ENCODE measurements at places on chromosomes 1 and 21.

DNA sequence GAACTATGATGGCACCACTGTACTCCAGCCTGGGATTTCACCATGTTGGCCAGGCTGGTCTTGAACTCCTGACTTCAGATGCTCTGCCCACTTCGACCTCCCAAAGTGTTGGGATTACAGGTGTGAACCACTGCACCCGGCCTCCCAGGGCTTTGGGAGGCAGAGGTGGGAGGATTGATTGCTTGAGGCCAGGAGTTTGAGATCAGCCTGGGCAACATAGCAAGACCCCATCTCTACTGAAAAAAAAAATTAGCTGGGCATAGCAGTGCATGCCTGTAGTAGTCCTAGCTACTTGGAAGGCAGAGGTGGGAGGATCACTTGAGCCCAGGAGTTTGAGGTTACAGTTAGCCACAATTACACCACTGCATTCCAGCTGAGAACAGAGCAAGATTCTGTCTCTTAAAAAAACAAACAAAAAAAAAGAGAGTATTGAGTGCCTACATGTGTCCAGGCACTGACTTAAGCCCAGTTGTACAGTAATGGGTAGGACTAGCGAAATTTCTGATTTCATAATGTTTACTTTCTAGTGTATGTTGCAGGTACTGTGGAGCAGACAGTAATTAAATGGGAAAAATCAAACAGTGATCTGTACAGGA lies 4.2 kb downstream of the MANEAL start:
- no peak for DNase-seq

DNA sequence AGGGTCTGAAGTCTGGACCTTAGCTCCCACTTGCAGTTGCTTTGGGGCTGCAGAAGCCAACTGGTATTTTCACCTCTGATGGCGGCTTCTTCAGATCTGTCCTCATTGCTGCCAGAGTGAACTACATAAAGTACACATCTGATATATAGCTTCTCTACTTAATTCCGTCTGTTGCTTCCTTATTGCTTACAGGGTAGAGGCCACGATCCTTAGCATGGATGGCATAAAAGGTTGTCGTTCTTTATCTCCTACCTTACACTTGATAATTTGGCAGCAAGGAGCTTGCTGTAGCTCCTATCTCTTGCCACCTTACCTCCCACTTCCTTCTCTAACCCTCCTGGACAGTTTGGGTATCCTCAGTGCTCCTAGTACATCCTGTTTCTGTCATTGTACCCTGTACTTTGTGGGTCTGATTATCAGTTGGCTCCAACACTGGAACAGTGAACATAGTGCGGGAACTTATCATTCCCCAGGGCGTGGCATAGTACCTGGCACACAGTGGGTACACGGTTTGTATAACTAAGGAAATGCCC lies 30.9 kb upstream of the NBL1 start:
- DNase-seq, result no peak

DNA sequence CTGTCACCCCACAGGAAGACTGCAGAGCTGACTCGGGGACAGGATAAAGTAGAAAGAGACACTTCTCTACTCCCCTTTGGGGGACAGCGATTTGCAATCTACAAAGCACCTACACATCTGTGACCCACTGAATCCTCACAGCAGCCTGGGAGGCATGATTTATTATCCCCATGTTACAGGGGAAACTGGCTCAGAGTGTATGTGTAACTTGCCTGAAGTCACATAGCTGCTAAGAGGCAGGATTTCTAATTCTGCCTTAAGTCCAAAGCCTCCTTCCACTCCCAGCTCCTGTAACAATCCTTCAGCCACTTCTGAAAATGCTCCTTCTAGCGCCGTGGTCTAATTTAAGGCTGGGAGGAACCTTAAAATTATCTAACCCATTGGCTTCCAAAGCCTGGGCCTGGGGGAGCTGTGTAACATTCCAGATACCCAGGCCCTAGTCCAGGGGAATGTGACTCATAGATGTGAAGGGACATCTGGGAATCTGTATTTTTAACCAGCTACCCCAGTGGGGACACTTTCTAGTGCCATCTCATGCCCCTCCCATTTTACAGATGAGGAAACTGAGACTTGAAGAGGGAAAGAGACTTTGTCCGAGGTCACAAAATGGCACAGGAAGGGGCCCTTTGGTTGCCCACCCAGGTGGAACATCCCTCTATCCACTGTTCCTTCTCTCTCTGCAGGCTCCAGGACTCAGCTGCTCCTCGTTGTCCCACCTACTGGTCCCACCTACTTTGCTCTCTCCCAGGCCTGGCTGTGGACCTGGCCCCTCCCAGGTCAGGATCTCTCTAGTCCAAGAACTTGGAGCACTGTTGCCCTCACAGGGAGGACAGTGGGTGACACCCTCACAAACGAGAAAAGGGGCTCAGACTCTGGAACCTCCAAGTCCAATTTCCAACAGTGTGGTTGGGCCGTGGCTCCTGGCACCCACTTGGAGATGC lies 48.9 kb downstream of the AHDC1 start:
- DNase-seq, result no peak

GRCh38 chr1:218863987-218864386 lies 309.7 kb upstream of the LYPLAL1 start:
- DNase-seq, result no peak

DNA sequence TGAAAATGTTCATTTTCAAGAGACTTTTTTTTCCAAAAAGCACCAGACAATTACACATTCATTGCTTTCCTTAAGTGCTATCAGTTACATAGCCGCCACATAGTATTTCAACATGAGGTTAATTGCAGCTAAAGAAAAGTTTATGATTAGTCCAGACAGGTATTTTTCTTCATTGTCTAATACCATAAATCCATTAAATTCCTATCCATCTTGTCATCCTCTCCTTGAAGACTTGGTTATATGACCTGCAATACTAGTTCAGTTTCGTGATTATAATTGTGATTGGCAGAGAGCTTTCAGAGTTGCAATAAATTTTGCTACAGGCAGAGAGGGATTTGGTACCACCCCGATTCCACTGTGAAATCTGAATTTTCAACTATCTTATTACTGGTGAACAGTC lies 437.7 kb downstream of the GPATCH2 start:
- DNase-seq, result no peak

- no peak for DNase-seq
These were observed 67.9 kb upstream of the DMRTA2 start for GRCh38 chr1:50491142-50491541.

- DNase-seq, result peak; percentile 73
These were observed 18.1 kb upstream of the SLC44A3 start for GRCh38 chr1:94801919-94802546.

DNA sequence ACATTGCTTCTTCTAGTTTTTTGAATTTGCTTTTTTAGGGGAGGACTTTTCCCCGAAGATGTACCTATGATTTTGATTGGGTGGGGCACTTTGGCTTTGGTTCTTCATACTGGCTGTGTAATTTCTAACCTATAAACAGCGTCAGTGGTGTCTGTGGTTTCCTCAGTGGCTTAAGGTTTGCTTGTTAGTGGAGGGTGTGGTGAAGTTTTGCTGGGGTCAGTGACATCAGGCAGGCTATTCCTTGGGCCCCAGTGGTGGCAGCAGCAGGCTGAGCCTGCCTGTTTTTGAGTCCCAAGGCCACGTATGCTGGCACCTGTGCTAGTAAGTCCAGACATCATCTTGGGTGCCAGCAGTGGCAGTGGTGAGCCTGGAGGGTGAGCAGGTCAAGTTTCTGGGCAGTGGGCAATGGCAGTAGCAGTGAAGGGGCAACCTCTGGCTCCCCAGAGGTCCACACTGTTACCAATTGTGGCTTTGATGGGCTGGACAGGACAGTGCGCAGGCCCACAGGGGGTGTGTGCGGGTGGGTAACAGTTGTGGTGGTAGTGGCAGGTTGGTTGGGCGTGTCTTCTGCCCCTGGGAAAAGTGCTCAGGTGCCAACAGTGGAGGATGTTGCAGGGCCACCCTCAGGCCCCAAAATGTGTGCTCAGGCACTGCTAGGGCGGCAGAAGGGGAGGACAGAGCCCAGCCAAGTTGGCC lies 54.9 kb upstream of the B3GALT2 start:
- no peak for DNase-seq

GRCh38 chr1:42454403-42454802 lies 1.4 kb downstream of the ZMYND12 start:
- no peak for DNase-seq

DNA sequence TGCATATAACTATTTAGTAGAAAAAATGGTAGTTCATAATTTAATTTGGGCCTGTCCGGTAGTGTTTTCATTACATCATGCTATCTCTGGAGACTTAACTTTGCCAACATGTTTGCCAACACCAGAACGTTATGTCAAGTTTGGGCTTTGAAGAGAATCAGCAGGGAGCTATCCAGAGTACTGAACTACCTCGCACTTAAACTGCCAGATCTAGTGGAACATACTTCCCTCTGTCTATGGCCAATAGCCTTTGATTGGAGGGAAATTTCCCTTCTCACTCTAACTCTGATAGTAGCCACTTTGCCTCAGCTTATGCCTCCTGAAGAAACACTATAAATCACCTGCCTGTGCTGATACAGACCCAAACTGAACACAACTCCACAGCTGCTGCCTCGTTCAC lies 10.0 kb downstream of the LRRC53 start:
- DNase-seq, result no peak

DNA sequence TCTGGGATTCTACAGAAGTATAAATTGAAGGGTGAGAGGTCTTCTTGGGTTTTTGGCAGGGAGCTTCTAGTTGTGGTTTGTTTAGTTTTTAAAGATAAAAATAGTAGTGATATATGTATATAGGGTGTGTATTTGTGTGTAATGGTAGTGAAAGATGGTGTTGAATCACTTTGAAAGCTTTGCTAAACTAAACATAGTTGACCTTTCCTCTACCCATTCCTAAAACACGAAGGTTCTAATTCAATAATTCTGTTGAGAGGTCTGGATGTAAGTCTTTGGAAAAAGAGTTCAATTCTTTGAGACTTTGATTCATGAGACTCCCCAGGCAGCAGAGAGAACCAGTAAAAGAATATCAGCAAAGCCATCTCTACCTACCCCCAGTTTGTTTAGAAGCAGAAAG lies 247.9 kb upstream of the DUSP10 start:
- DNase-seq, result no peak

DNA sequence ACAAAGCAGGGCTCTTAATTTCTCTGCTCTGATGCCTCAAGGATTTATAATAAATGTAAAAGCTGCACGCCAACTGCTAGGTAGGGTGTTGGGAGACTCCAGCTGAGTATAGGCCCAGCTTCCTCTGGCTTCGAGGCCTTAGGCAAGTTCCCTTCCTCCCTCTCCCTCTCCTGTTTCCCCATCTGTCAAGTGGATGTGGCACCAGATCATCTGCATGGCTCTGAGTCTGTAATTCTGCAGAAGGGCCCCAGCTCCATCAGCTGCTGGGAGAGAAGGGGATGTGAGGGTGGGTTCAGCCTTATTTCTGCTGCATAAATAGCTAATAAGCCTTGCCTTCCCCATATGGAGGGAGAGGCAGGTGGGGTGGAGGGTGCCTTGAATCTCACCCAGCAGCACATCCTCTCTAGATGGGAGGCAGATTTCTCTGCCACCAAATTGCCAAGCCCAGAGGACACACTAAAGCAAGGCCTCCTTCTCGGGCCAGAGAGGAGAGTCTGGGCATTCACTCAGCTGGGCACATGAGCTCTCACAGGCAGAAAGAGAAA lies 3.8 kb downstream of the TRIM62 start:
- no peak for DNase-seq

GRCh38 chr1:10975567-10976326 lies 36.7 kb upstream of the TARDBP start:
- DNase-seq, result no peak

- no peak for DNase-seq
These were observed 45.8 kb downstream of the GDAP2 start for GRCh38 chr1:117883616-117884015.

DNA sequence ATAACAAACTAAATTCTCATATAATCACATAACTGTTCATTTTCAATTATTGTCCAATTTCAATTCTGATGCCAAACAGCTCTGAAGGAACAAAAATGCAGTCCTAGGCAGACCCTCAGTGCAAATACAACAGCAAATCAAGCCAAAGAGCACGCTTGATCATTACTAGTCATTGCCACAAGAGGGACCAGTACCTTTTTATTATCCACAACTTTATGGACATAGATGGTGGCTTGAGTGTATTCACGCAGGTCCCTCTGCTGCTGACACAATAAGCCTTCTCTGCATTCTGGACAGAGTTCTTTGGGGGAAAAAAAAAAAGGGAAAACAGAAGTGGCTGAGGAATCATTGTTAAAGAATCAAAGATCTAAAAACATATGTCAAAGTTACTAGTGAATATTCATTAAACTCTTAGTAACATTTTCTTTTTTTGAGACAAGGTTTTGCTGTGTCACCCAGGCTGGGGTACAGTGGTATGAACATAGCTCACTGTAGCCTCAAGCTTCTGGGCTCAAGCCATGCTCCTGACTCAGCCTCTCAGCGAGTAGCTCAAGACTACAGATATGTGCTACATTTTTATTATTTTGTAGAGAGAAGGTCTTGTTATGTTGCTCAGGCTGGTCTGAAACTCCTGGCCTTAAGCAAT lies 34.3 kb upstream of the RAP1GAP start:
- DNase-seq, result peak; percentile 29

DNA sequence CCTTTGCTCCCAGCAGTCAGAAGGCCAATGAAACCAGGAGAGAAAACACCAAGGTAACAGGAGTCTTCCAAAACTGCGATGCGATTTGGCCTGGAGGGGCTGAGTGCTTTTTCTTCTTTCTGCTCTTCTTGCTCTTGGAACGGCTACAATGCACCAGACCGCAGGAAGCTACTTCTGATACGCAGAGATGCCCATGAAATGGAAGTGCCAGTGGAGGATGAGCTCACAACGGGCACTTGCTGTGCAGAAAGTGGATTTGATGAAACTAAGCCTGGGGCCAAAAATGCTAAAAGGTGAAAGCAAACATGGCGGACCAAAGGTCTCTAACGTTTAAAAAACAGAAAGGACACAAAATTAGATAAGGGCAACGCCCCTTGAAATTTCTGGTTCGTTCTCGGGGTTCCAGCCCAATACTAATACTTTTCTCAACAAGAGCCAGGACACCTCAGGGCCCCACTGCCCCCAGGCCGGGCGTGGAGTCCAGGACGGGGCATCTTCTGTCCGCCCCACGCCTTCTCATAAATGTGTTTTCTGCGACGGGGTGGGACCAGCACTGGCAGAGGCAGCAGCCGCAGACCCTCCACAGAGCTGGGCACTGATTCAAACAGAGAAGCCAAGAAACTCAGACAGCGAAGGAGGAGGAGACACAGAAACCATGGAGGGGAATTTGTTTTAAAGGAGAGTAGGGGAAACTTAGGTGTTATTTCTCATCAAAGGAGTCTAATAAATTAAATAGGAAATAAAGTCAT lies 101.3 kb downstream of the CRYAA start:
- no peak for DNase-seq

GRCh38 chr1:245999697-246000637 lies 507.1 kb downstream of the SMYD3 start:
- DNase-seq, result no peak

- DNase-seq, result peak; percentile 8
These were observed 7.1 kb upstream of the DIPK1A start for GRCh38 chr1:92968138-92969032.

- DNase-seq, result no peak
These were observed 649.7 kb upstream of the NEGR1 start for GRCh38 chr1:72932025-72932424.

DNA sequence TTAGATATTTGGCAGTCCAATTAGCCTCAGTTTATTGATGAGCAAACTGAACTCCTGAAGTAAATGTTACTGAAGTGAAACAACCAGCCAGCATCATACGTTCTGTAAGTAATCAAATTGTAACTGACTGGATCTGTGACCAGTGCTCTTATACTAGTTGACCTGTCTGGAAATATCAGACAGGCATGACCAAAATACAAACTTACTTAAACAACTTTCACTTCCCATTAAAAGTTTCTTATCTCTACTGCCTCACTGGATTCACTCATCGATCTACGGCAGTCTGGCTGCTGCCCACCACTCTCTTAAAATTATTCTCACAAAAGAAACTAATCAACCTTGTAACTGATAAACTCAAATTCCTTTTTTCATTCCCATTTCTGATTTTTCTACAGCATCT lies 56.4 kb downstream of the WDR3 start:
- DNase-seq, result no peak

Measured in NCI-H1092 treated with DMSO at 0.1 percent for 48 hours (cell line).